SJCRH30 (cell line): ENCODE measurements at places on chromosomes 3 and 15. TPM values are rescaled to one million over a fixed set of nuclear protein-coding genes. Genes with fewer than 3 reads are reported as not detected.

Gene A4GNT
- total RNA-seq, result 0.16 TPM in 1 of 2 replicates, not detected in the other

Gene TGM5
- not detected in 2 replicates for total RNA-seq

Gene SLC22A13
- total RNA-seq, result 0.08 and 0.10 TPM in 2 replicates

Gene ERICH6
- not detected in 2 replicates for total RNA-seq

DNA sequence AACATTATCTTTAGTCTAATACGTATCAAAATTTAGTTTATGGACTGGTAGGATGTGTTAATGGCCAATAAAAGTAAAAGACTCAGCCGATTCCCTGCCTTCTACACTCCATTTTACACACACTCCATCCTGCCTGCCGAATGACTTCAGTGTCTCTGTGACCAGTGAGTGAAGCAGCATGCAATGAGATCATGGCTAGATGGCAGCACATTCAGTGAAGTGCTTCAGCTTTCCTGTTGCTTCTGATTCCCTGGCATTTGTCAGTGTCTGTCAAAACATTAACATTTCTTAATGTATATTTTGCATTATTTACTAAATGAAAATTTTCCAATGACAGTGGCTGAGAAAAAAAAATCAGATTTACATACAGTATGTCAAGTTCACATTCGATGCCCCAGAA lies 412.0 kb downstream of the FHIT start:
- H3K4me1 ChIP-seq, result no peaks in the 10 kb centered on the region
- H3K4me3 ChIP-seq, result no peak overlapping the region
- H3K36me3 ChIP-seq, result no peaks in the 10 kb centered on the region
- no peaks in the 10 kb centered on the region for H3K27me3 ChIP-seq

DNA sequence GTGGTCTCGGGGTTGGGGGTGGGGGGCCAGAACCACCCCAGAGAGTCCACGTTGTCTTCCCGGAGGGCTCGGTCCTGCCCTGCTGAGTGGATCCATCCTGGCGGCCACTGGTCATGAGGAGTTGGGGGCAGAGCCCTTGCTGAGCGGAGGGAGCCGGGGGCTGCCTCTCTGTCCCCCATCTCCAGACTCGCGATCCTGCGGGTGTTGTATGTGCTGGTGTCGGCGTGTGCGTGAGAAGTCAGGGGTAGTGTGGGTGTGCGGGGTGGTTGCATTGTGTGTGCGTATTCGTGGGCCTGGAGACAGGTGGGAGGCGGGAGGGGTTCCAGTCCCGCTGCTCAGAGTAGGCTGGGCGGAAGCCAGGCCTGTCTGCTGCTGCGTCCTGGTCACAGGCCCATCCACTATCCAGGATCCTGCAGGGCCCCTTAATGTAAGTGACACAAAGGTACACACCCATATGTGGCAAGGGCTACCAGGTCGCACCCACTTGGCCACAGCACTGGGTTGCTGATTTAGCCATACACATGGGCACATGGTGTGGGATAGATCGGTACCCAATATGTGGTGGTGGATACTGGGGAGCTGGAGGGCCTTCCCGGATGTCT lies 30.7 kb downstream of the NBEAL2 start:
- H3K36me3 ChIP-seq, result no peaks in the 10 kb centered on the region
- no peak for DNase-seq
- no peaks in the 10 kb centered on the region for H3K27me3 ChIP-seq
